ENCODE measurements at places on chromosomes 12 and 14.

DNA sequence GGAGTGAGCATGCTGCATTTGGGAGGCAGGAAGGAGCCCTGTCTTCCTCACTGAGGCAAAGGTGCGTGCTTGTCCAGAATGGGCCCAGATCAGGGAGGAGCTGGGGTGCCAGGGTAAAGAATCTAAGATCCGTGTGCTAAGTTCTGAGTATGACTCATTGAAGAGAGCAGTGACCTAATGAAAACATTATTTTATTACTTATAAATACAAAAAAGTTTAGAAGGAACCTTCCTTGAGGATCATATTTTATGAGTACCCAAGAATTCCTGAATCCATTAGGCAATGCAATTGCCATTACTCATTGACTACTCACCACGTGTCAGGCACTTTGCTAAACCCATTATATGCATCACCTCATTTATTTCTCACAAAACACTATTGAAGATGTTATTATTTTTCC lies 264.7 kb downstream of the EGLN3 start:
- no peak for DNase-seq

- DNase-seq: no peak
Observed at GRCh38 chr12:28378736-28379135, 188.5 kb downstream of the CCDC91 start.

GRCh38 chr12:126706300-126706699 lies 1560.7 kb upstream of the TMEM132C start:
- DNase-seq: no peak

- DNase-seq: no peak
Observed at GRCh38 chr14:79370969-79371368, 840.3 kb downstream of the DIO2 start.

GRCh38 chr12:56104815-56105608 lies 653 bp downstream of the PA2G4 start:
- DNase-seq: no peak

- no peak for DNase-seq
Observed at GRCh38 chr12:89225808-89226411, 126.4 kb downstream of the DUSP6 start.

GRCh38 chr12:13472690-13473089 lies 276.2 kb downstream of the EMP1 start:
- DNase-seq: no peak

- DNase-seq: no peak
Observed at GRCh38 chr14:79197516-79197915, 1013.8 kb downstream of the DIO2 start.

DNA sequence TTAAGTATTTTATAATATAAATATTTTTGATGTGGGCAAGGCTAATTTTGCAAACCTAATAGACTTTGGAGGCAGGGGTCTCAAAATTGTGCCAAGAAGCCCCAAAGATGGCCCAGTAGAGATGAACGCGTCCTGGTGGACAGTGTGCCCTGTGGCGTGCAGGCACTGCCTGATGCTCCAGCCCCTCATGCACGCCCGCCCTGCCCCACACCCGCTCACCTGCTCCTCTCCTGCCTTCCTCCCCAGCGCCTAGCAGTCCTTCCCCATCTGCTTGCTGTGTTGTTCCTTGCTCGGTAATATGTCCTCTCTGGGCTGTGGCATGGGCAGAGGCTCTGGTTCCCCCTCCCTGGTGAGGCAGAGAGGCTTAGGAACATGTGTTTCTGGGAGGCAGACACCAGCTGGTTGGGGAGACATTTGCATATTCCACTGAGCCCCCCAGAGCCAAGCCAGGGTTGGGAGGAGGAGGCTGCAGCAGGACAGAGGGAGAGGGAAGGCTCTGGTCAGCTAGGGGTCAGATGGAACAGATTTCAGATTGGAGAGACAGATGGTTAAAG lies 46.8 kb upstream of the GPATCH2L start:
- DNase-seq: no peak

GRCh38 chr14:79820866-79821535 lies 390.3 kb downstream of the DIO2 start:
- DNase-seq: no peak

DNA sequence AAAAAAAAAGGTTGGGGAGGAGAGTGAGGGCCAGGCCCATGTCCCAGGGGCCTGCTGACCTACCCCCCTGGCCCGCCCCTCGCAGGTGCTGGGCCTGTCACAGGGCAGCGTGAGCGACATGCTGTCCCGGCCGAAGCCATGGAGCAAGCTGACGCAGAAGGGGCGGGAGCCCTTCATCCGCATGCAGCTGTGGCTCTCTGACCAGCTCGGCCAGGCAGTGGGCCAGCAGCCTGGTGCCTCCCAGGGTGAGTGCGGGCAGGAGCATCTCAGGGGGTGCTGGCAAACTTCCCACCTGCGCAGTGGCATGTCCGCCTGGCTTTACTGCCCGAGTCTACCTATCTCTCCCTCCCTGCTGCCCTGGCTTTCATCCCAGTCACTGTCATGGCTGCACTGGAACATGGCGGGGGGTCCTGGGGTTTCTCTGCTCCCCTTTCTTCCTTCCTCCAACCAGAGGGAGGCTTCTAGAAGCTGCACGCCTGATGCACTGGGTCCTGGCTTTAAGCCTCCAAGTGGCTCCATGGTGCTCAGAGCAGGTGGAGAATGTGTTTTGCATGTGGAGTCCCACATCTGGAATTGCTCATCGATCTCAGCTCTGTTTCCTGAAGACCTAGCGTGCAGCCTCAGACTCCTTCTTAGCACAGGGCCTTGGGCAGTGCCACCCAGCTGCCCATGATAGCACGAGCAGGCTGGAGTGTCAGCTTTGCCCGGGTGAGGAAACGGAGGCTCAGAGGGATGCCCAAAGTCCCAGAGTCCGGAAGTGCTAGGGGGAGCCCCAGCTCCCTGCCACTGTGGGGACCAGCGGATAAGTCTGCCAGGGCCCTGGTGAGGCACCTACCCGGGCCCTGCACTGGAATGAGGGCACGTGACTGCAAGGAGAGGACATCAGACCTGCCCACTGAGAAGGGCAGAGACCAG lies 46.3 kb downstream of the PHETA1 start:
- DNase-seq: no peak

GRCh38 chr12:73374360-73374759 lies 1102.2 kb downstream of the TRHDE start:
- DNase-seq: no peak

- no peak for DNase-seq
Observed at GRCh38 chr12:82832096-82832495, 145.4 kb downstream of the TMTC2 start.

- no peak for DNase-seq
Observed at GRCh38 chr14:96017882-96018281, 21.3 kb upstream of the C14orf132 start.

DNA sequence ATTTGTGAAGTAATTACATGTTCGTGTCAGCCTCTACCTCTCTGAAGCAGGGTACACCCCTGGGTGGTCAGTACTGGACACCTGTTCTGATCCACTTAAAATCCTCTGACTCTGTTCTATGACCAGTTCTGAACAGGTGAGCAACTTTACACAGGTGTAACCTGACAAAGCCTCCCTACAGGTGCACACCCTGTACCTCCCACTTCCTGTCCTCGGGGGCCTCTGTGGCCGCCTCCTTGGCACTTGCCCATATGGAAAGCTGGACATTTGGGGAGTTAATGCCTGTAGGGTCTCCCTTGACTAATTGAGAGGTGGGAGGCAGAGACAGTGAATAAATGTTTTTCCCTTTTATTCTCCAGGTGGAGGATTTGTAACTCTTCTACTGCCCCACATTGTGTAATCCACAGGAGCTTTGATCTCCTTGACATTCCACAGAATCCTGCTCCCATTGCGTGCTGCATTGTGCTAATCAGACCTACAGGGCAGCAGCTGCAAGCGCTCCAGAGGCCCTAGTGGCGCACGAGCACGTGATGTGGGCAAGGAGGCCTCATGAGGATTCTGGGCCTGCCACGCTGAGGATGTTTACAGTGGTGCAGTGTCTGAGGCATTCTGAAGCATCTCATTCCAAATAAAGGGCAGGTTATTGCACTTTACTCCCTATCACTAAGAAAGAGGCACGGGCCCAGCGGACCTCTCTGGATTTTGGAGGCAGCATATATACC lies 45.8 kb upstream of the BATF start:
- DNase-seq: no peak

DNA sequence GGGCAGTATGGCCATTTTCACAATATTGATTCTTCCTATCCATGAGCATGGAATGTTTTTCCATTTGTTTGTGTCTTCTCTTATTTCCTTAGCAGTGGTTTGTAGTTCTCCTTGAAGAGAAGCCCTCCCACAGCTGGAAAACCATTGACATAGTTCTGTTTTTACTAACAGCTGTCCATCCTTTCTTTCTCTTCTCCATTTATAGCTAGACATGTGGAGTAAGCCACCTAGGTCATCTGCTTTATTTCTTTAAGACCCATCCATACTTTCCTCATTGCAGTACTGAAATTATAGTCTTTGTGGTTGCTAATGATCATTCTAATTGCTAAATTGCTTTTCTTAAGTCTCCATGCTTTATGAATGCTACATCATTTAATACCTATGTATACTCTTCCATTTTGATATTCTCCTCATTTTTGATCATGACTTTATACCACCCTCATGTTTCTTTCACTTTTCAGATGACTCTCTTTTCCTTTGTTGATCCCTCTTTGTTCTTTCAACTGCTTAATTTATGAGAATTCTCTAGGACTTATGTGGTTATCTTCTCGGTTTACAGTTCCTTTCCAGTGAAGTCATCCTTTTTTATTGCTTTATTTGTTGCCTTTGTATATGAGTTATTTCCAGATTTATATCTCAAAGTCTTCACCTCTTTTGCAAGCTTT lies 114.2 kb downstream of the PCNX1 start:
- no peak for DNase-seq

DNA sequence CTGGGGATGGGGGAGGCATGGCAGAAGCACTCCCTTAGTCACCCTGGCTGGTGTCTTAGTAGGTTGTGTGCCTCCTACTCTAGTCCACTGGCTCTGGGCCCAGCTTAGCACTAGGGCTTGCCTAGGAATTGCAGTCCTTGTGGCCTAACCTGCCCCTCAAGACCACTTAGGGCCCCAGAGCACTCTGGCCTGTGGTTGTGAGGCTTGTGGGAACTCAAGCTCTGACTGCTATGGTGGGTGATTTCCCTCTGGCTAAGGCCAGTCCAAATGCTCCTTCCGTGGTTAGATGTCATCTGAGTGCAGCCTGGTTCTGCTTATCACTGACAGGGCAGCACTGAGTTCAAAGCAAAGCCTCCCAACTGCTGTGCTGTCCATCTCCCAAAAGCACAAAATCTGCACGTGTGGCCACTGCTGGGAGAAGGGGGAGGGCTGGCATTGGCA lies 20.2 kb downstream of the FGD4 start:
- DNase-seq: no peak

GRCh38 chr14:67644428-67644827 lies 24.7 kb downstream of the ARG2 start:
- DNase-seq: no peak

- no peak for DNase-seq
Observed at GRCh38 chr14:100369019-100369418, 45.9 kb downstream of the SLC25A47 start.

DNA sequence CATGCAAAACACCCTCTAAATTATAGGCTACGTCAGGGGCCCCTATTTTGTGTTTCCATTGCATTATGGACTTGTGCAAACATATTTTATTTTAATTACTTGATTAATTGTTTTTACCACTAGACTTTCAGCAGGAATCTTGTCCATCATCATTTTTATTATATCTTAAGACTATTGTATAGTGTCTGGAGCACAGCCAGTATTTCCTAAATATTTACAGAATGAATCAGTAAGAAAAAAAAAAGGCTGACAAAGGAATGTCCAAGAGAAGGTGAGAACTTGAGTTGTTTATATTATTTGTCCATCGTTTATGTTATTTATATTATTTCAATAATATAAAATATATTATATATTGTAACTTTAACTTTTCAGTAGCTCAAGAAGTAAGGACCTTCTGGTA lies 664.7 kb downstream of the SLC6A15 start:
- DNase-seq: no peak

- no peak for DNase-seq
Observed at GRCh38 chr12:65817866-65818265, 6.4 kb upstream of the HMGA2 start.

DNA sequence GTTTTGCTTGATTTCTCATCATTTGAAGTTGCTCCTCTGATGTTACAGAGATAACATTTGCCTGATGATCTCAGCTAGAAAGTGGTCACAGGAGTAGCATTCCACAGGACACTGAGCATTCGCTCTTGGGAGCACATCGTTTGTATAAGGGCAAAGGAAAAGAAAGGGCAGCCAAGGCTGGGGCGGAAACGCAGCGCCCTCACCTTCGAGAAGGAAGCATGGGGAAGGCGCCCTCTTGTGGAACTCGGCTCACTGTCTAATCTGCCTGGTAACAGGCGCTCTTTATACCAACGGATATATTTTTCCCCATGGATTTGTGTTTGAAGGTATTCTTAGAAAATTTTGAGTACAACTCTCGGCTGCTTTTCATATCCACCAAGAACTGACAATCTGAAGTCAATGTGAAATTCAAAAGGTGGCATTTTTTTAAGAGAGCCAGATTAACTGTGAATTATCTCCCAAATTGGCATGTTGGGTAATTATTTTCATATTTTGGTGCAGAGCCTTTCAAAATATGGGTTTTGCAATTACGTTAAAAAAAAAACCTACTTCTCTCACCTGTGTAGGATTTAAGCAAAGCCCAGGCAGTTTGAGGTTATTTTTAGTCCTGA lies 172.7 kb downstream of the CAND1 start:
- DNase-seq: peak; percentile 51

- DNase-seq: no peak
Observed at GRCh38 chr12:59637692-59638070, 41.9 kb downstream of the SLC16A7 start.

GRCh38 chr14:24092505-24093206 lies 1.5 kb upstream of the PCK2 start:
- DNase-seq: no peak

GRCh38 chr12:110270125-110270962 lies 10.7 kb upstream of the ATP2A2 start:
- no peak for DNase-seq

DNA sequence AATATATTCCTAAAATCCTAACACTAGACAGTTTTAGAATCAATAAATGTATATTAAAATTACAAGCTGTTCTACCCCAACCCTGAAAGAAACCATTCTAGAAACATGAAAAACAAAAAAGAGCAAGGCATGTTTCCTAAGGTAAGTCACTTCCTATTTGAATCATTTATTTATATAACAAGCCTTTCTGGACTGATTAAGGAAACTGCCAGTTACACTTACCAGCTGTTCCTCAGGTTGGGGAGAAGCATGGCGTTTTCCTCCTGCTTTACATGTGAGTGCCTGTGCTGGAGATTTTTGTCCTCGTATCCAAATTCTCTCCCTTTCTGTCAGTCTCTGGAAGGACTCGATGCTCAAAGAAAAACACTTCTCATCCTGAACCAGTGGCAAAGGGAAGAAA lies 183.3 kb downstream of the EFCAB11 start:
- DNase-seq: no peak
